Esophagus muscularis mucosa (tissue), 4 donors: ENCODE measurements at places on chromosomes 4 and X. TPM values are rescaled to one million over a fixed set of nuclear protein-coding genes. Genes with fewer than 3 reads are reported as not detected.

CYLC1 gene
- not detected for total RNA-seq

PLXNB3 gene
- total RNA-seq: 21.9 TPM

DMRTC1B gene
- total RNA-seq: not detected

FAM50A gene
- total RNA-seq: 54.6 TPM
